ENCODE measurements at places on chromosomes 12 and 14. TPM values are rescaled to one million over a fixed set of nuclear protein-coding genes. Genes with fewer than 3 reads are reported as not detected.

GRCh38 chr14:99314623-99315022, 42.6 kb upstream of the BCL11B start:
- DNase-seq = no peak

TAS2R19 gene
- 1.2 TPM for polyA plus RNA-seq

GLT1D1 gene
- 2.0 TPM for polyA plus RNA-seq

GRCh38 chr12:80938397-80938796, 663 bp upstream of the LIN7A start:
- DNase-seq = no peak

- DNase-seq = no peak
Measured at GRCh38 chr12:11719678-11720099, 70.2 kb downstream of the ETV6 start.

AKAP5 gene
- 1.4 TPM for polyA plus RNA-seq

DNA sequence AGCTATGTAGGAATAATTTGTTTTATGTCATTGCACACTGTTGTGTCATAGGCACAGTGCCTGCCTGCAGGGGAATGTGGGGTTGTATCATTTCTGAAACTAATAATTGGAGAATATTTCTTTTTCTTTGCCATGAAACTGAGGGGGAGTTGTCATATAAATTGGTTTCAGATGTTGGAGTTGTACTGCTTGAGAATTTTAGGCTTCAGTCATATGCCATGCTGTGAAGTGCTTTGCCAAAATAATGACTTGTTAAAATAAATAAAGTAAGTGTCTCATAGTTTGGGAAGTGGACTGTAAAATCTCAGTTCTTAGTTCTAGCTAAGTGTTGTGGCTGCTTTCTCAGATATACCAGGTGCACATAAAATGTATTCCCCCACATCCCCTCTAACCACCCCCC, 116.8 kb downstream of the DAAM1 start:
- DNase-seq = no peak

DNA sequence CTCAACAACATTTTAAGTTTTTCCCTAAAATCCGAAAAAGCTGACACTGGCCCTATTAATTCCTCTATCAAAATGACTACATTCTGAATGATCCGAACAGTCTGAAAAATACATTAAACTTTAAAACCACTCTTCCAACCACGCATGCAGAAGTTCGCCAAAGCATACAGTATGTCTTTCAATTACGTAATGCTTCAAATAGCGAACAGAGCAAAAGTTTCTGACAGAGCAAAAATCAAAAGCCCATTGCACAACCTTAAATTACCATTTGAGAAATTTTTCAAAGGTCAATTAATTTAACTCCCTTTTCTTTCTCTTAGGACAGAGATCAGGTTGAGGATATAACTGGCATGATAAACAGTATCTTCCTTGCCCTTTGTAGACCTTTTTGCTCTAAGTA, 33.2 kb downstream of the LRIG3 start:
- DNase-seq = no peak

- no peak for DNase-seq
Measured at GRCh38 chr14:78697341-78697740, 527.2 kb downstream of the NRXN3 start.

- no peak for DNase-seq
Measured at GRCh38 chr14:61925043-61925442, 162.8 kb downstream of the SNAPC1 start.

DNA sequence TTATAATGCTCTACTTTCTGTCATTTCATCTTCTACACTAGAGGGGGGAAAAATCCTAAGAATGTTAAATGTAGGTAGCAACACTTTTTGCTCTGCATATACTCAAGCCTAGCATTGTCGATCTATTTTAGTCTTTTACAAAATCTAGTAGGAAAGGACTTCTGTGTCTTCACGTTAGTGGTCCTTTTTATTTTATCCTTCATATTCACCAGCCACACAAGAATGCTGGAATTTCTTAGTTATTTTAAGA, 253.0 kb upstream of the FLRT2 start:
- no peak for DNase-seq

DNA sequence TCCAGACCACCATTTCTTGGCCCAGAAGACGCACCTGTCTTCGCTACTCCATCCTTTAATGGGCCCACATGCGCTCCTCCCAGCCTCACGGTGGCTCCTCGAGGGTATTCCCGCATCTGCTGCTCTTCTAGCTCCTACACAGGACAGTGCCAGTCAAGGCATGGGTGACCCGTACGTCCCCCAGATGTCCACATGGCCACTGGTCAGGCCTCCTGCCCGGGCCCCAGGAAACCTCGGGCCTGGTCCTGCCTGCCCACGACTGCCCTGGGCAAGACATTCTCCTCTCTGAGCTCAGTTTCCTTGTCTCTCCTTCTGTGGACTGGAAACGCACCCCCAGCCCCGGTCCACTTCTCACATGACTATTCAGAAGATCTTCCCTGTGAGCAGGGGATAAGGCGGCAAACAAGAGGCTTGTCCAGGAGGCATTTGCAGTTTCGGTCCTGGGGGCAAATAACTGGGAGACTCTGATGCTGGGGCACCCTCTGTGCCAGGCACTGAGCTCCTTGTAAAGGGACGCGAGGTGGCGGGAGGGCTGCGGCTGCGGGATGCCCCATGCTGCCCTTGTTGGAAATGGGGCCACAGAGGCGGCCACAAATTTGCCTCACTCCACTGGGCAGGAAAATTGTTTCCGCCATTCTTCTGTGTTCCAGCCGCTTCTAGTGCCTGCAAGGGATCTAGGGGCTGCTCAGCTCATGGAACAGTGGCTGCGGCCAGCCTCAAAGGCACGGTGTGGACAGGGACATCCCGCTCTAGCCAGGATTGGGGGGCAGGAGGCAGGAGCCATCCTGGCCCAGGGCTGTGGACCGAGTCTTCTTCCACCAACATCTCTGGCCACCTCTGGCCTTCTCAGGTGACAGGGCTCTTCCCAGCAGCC, 6.8 kb upstream of the BEGAIN start:
- no peak for DNase-seq

KRT72 gene
- not detected for polyA plus RNA-seq

BMAL2 gene
- 3.0 TPM for polyA plus RNA-seq

KRT71 gene
- polyA plus RNA-seq = not detected

GRCh38 chr12:121849665-121850064, 9.0 kb downstream of the HPD start:
- DNase-seq = no peak

DNA sequence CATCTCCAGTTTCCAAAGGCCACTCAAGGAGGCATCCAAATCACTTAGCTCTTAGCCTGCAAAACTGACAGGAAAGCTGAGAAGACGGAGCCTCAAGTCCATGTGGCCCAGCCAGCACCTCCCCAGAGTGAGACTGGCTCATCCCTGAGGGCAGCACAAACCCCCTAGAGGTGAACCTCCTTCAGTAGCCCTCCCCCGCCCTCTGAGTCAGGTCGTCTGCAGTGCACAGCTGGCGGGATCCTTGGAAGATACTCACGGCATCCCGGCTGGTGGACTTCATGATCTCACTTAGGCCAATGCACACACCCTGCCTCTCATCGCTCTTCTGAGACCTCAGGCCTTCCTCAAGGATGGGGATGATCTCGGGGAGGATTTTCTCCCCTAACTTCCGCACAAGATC, 24.1 kb upstream of the RAB35 start:
- DNase-seq = no peak

PTGER2 gene
- 8.2 TPM for polyA plus RNA-seq

DNA sequence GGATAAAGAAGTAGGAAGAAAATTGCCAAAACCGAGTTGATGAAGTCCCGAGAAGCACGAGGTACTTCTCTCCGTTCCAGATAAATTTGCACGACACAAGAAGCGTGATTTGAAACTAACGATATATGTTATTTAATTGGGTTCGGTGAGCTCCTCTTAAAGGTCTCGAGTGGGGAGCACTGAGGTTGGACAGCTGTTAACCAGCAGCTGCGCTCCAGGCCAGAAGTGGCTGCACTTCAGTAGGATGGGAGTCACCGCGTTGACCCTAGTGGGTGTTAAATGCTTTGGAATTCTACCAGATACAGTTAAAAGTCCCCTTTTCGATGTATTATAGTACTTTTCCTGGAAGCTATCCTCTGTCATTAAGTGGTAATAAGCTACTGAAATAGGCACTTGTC, 953 bp upstream of the DCAF5 start:
- DNase-seq = no peak

DNA sequence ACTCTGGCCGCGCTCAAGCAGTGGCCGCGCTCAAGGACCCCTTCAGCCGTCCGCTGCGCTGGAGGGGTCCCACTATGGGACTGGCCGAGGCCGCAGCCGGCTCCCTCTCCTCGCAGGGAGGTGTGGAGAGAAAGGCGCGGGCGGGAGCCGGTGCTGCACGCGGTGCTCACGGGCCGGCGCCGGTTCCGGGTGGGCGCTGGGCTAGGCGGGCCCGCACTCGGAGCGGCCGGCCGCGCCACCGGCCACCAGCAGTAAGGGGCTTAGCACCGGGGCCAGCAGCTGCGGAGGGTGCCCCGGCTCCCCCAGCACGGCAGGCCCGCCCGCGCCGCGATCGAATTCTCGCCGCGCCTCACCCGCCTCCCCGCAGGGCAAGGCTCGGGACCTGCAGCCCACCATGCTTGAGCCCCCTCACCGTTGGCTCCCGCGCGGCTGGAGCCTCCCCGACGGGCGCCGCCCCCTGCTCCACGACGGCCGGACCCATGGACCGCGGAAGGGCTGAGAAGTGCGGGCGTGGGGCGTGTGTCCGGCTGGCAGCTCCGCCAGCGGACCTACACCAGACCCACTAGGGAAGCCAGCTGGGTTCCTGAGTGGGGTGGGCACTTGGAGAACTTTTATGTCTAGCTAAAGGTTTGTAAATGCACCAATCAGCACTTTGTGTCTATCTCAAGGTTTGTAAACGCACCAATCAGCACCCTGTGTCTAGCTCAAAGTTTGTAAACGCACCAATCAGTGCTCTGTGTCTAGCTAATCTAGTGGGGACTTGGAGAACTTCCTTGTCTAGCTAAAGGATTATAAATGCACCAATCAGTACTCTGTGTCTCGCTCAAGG, 49.5 kb downstream of the KLHL28 start:
- DNase-seq = no peak

DNA sequence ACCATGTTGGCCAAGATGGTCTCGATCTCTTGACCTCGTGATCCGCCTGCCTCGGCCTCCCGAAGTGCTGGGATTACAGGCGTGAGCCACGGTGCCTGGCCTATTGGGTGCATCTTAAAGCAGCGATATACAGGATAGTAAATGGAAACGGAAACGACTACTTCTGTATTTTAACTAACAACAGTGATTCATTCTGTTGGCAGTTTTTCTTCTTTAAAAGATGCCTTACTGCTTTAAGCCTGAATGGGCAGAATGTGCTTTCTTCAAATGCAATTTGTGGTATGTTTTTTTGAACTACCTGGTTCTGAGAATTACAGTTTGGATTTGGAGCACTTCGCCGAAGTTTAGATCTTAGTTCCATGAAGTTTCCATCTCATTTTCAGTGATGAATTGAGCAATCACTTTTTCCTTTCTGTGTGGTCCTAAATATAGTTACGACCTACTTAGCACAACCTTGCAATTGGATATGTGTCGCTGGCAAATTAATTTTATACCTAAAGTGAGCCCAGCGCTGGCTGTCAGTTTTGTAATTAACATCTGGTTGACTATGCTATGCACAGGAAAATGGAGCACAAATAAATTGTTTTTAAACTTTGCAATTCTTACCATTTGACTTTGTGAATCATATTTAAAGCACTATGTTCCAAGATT, 53.6 kb upstream of the EIF5 start:
- DNase-seq = no peak

DNA sequence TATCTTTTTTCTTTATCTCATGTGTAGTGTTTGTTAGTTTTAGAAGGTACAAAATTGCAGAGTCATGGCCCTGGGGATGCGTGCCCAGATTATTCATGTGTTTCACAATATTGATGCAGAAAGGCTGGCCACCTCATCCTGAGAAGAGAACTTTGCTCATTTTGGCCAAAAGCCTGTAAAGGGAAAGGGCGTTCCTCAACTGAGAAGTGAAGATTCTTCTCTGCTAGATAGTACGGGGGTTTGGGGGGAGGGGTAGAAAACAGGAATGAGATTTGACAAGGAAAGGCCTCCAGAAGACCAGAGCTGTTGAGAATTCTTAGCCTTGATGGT, 1.7 kb downstream of the MGST1 start:
- DNase-seq = no peak

EIF5 gene
- polyA plus RNA-seq = 257 TPM

DNA sequence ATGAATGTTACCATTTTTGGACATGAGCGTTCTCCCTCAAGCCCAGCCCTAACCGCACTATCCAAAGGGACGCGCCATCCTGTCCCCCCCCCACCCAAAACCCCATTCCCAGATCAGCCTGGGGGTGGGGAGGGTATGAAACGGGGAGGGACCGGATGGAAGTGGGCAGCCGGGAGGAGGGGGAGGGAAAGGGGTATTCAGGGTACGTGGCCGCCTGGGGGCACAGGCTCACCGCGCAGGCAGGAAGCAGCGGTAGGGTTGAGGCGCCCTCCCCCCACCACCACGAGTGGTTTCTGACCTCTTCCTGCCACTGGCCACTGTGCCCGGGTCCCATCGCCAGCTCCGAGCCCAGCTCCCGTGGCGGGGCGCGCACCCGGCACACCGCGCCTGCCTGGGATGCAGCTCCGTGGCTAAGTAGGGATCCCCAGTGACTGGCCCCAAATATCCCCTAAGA, 1.4 kb downstream of the ACTN1 start:
- DNase-seq = no peak

DNA sequence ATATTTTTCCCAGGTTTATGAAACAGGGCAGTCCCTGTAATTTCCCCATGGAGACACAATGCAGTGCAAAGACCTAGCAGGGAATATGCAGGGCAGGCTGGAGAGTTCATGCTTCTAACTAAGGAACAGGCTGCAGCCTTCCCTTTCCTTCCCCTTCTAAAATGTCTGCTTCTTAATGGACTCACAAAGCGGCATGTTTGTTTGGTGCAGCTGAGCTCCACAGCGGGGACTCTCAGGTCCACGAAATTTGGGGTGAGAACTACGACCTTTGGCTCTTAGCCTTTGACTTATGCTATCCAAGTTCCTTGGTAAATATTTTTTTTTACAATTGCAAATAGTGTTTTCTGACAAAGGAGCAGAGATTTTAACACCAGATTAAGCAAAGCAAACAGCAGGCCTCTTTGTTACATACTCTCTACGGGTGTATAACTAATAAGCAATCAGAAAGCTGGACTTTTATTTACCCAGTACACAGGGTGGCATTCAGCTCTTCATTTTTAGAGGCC, 323.6 kb downstream of the ZFP36L1 start:
- DNase-seq = no peak

DNA sequence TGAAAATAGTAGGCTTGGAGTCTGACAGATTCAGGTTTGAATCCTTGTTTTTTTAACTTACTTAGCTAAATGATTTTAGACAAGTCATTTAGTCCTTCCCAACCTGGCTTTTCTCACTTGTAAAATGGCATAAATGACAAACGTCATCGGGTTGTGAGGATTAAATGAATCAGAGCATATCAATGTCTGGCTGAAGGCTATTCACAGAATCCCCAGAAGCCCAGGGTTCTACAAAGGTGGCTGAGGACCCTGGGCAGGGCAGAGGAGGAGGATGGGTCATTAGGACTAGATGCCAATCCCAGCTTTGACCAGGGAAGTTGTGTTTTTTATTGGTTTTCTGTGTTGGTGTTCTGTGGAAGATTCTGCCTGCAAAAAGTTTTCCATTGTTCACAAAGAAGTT, 7.6 kb upstream of the PTPRB start:
- no peak for DNase-seq

- DNase-seq = no peak
Measured at GRCh38 chr12:66354291-66354690, 52.0 kb downstream of the HELB start.

B4GALNT3 gene
- polyA plus RNA-seq = 22.2 TPM

MUCL1 gene
- polyA plus RNA-seq = not detected

CLEC6A gene
- 0.10 TPM for polyA plus RNA-seq

ERP27 gene
- 30.8 TPM for polyA plus RNA-seq

GRCh38 chr14:74503291-74503937, 9.8 kb downstream of the ISCA2 start:
- no peak for DNase-seq

TMEM132C gene
- polyA plus RNA-seq = 3.6 TPM

Data from left renal pelvis (tissue), 4 donors.